ENCODE measurements at places on chromosomes 12 and 14. TPM values are rescaled to one million over a fixed set of nuclear protein-coding genes. Genes with fewer than 3 reads are reported as not detected.
A peak's percentile ranks its signal among the peaks of the same experiment; 100 is the strongest.

DNA sequence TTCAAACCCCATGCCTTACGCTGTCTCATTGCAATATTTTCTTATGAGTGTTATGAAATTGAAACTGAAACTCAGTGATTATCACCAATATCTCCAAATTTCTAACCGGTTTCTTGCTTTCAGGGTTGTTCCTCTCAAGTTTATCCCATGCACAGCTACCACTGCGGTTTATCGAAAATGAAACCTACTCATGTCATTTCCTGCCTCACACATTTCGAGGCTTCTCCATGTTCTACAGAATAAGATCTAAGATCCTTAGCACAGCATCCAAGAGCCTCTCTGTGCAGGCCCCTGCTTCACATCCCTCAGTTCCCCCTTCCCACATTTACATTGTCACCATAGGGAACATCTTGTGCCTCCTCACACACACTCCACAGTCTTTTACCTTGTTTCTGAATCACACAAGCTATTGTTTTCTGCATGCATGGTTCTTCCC lies 45.5 kb upstream of the FAR2 start:
- H3K36me3 ChIP-seq, result no peaks in the 10 kb centered on the region
- DNase-seq, result no peak
- no peak overlapping the region for H3K4me3 ChIP-seq

GRCh38 chr14:96263347-96264199 lies 7.6 kb downstream of the BDKRB1 start:
- peak; percentile 21 for DNase-seq
- no peaks in the 10 kb centered on the region for H3K36me3 ChIP-seq
- peaks cover 32% of the 10 kb centered on the region for H3K4me1 ChIP-seq
- no peak overlapping the region for H3K4me3 ChIP-seq
- no peaks in the 10 kb centered on the region for H3K27me3 ChIP-seq

DNA sequence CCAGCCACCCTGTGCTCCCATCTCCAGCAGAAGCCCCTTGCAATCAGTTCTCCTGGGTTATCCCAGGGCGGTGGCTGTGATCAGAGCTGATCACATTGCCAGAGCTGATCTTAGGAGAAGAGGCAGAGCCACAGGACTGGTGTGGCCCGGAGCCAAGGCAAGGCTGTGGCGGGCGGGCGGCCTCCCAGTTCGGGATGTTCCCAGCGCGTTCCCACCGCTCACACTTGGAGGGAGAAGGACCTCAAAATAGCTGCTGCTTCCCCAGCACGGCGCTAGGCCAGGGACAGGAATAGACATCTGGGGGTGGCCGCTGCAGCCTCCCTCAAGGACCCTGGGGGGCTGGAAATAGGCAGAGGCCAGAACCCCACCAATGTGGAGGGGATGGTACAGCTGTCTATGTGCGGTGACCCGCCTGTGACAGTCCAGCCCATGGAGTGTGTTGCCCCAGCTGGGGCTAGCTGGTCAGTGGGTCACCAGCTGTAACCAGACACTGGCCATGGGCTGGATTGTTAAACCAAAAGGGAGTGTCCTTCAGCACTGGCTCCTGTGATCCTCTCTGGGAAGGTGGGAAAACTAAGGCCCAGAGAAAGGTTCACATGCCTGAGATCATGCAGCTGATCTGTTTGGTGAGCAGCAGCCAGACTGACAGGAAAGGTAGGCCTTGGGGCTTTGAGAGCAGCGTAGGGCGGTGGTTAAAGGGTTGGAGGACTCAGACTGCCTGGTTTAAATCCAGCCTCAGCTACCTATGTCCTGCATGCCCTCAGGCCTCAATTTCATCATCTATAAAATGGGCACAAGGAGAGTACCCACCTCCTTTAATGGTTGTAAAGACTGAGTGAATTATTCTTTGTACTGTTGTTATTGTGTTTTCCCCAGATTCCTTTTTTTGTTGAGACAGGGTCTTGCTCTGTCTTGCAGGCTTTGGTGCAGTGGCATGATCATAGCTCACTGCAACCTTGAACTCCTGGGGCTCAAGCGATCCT lies 8.0 kb upstream of the POP5 start:
- no peaks in the 10 kb centered on the region for H3K36me3 ChIP-seq
- H3K27me3 ChIP-seq, result no peaks in the 10 kb centered on the region
- H3K27ac ChIP-seq, result no peak overlapping the region
- H3K4me1 ChIP-seq, result peaks cover 7% of the 10 kb centered on the region

Gene SMCO2
- not detected for total RNA-seq

Gene KRT86
- total RNA-seq, result not detected

GRCh38 chr14:102777711-102778337 lies 575 bp downstream of the TRAF3 start:
- DNase-seq, result no peak
- no peaks in the 10 kb centered on the region for H3K4me1 ChIP-seq
- H3K4me3 ChIP-seq, result peak overlapping the region; percentile 86
- H3K27me3 ChIP-seq, result no peaks in the 10 kb centered on the region

DNA sequence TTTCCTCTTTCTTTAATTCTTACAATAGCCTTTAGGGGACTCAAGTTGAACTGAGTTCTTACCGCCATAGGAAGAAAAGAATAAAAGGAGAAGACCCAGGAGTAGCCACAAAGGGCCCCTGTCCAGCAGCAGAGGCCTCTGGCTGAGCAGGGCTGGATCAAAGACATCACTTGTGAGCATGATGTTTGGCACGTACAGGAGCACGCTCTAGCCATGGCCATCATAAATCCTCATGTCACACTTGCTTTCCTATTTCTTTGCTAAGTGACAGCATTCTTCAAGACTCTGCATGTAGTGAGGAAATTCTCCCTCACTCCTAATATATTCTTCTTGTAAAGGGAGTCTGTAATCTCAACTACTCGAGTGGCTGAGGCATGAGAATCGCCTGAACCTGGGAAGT lies 15.7 kb downstream of the CLEC4C start:
- H3K27ac ChIP-seq, result no peak overlapping the region
- no peak for DNase-seq
- no peaks in the 10 kb centered on the region for H3K4me1 ChIP-seq
- no peak overlapping the region for H3K4me3 ChIP-seq
- H3K36me3 ChIP-seq, result no peaks in the 10 kb centered on the region

DNA sequence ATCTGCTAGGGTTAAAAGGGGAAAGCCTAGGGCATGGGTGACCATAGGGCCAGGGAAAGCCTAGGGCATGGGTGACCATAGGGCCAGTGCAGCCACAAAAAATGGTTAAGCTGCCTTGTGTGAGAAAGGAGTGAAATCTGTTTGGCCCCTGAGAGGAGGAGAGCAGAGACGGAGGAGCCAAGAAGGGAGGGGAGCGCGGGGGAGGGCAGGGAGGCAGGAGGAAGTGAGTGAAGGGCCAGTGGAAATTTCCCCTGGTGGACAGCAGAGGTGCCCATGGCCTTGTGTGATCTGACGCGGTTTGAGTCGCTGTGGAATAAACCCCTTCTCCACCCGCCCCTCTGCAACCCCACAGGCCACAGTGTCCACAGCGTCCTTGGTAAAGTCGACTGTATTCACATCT lies 618 bp upstream of the AQP6 start:
- peaks cover 10% of the 10 kb centered on the region for H3K27me3 ChIP-seq
- no peaks in the 10 kb centered on the region for H3K36me3 ChIP-seq
- DNase-seq, result peak; percentile 63
- no peak overlapping the region for H3K4me3 ChIP-seq
- H3K4me1 ChIP-seq, result peaks cover 24% of the 10 kb centered on the region

Gene SLC22A17
- total RNA-seq, result 23.9 TPM

Gene GPX2
- total RNA-seq, result not detected

DNA sequence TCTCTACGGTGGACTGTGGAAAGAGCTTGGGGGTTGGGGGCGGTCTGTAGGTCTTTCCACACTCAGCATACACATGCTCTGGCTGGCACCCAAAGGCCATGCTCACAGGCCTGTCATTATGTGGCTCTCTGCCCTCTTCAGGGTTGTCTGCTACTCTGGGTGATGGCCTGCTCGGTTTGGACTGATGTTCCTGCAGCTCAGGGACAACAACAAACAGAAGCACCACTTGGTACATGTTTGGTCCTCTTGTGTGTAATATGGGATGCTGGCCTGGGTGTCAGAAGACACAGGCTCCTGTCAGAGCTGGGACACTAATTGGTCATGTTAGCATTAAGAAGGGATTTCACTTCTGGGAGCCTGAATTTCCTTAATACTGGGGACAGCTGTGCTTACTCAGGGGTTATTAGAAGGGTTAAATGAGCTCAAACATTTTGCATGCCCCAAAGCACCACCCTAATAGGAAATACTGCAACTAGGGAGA lies 32.7 kb upstream of the SELPLG start:
- peaks cover 72% of the 10 kb centered on the region for H3K4me1 ChIP-seq
- peak overlapping the region; percentile 99 for H3K27ac ChIP-seq
- DNase-seq, result peak; percentile 84
- no peaks in the 10 kb centered on the region for H3K27me3 ChIP-seq

DNA sequence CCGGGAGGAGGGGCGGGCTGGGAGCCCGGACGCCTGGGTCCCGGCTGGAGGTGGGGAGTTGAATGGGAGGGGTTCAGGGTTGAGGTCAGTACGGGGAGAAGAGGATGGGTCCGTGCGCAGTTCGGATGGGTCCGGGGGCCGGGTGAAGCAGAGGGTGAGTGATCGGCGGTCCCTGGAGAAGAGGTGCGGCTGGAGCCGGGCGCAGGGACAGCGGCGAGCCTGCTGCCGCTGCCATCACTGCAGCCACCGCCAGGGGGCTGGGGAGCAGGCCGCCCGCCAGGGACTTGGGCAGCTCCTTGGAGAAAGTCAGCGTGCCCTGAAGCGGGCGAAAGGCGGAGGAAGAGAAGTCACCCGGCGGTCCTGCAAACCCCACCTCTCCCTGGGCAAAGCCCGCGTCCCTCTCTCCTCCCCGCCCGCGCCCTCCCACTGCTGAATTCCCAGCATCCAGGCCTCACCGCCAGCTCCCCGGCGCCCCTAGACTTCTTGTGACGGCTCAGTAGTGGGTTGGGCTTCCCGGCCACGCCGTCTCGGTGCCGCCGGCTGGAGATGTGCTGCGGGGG lies 6.0 kb upstream of the GPR84 start:
- peak overlapping the region; percentile 74 for H3K27ac ChIP-seq
- H3K4me3 ChIP-seq, result peak overlapping the region; percentile 51
- no peaks in the 10 kb centered on the region for H3K27me3 ChIP-seq
- DNase-seq, result peak; percentile 92

- DNase-seq, result no peak
- H3K4me1 ChIP-seq, result peaks cover 55% of the 10 kb centered on the region
- peak overlapping the region; percentile 68 for H3K27ac ChIP-seq
- no peak overlapping the region for H3K4me3 ChIP-seq
- no peaks in the 10 kb centered on the region for H3K27me3 ChIP-seq
Observed at GRCh38 chr12:15194456-15195368, 26.5 kb downstream of the RERG start.

Measured in sigmoid colon (tissue), 7 donors.